ENCODE measurements at places on chromosomes 5 and 9.

- DNase-seq: no peak
Observed at GRCh38 chr9:136690806-136691261, 3.6 kb upstream of the AGPAT2 start.

GRCh38 chr5:83507431-83507830, 35.9 kb downstream of the VCAN start:
- DNase-seq: no peak

GRCh38 chr9:134065612-134066419, 2.0 kb downstream of the BRD3 start:
- peak; percentile 49 for DNase-seq

DNA sequence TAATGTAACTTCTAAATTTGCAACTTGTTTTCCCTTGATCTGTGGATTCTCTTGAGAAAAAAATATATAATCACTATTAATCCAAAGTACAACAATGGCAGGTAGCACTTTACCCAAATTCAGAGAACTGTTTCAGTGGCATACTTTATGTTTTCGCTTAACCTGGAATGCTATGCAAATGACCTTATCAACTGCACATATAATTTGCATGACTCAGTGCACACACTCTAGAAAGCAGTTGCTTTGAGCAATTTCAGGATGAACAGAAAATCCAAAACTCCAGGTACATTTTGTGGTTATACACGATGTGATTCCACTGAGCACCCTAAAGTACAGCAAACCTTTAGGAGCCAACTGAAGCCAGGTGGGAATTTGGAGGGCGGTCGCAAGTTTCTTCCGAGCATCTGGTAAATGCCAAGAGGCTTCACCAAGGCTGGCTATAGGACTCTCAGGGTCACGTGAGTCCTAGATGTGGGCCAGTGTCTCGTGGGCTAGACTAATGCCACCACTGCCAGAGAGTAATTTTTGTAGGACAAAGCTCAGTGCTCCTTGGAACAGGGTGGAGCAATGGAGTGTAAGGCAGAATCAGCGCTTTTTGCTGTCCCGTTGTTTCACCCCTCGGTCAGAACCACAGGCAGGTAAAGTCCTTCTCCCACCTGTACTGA, 37.3 kb downstream of the DMGDH start:
- DNase-seq: no peak

GRCh38 chr5:151255621-151256286, 2.8 kb downstream of the GM2A start:
- no peak for DNase-seq

GRCh38 chr9:29044959-29045358, 1471.7 kb upstream of the C9orf72 start:
- DNase-seq: no peak

DNA sequence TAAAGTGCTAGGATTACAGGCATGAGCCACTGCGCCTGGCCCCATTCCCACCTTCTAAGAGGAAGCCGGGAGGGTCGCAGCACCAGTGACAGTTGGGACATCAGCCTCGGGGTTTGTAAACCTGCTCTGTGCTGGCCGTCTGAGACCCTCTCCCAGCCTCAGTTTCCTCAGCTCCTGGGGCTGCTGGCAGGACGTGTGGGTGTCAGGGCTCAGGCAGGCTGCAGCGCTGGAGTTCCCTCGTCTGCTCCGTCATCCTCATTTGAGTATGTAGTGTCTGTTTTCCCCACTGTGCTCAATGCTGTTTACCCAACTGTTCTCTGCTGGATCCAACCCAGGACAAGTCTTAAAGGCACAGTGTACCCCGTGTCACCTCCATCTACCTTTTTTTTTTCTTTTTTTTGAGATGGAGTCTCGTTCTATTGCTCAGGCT, 2.0 kb upstream of the NINJ1 start:
- no peak for DNase-seq

GRCh38 chr5:56206126-56206910, 26.8 kb downstream of the ANKRD55 start:
- DNase-seq: no peak

GRCh38 chr5:125376059-125376641, 629.7 kb upstream of the ZNF608 start:
- DNase-seq: no peak

DNA sequence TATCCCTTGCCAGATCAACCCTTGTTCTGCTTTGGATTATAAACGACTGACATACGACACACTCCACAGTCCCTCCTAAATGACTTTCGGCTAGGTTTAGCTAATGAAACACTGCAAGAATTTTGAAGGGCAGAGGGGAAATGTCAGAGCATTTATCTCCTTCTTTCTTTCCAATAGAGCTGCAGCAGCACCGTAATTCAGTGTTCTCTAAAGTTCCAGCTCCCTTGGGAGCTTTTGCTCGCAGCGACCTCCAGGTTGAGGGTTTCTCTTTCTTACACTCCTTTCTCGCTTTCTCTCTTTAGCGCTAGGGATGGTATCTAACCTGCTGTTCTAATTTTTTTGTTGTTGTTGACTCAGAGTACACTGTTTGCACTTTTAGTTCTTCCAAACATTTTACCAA, 467.1 kb upstream of the ST8SIA4 start:
- DNase-seq: no peak

GRCh38 chr9:133991964-133992779, at the start of gene VAV2:
VAV2 (minus strand) TSS chr9:133992324; CDS start chr9:133992278, 46 bp downstream.
- peak; percentile 26 for DNase-seq

DNA sequence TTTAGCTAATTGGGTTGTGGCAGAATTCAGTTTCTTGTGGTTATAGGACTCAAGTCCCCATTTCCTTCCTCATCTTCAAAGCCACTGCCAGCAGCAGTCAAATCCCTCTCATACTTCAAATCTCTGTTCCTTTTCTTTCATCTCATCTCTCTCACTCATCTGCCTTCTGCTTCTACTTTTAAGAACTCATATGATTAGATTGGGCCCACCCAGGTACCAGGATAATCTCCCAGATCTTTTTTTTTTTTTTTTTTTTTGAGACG, 8.0 kb upstream of the REEP5 start:
- no peak for DNase-seq
